ENCODE measurements at places on chromosomes 5 and 9.

DNA sequence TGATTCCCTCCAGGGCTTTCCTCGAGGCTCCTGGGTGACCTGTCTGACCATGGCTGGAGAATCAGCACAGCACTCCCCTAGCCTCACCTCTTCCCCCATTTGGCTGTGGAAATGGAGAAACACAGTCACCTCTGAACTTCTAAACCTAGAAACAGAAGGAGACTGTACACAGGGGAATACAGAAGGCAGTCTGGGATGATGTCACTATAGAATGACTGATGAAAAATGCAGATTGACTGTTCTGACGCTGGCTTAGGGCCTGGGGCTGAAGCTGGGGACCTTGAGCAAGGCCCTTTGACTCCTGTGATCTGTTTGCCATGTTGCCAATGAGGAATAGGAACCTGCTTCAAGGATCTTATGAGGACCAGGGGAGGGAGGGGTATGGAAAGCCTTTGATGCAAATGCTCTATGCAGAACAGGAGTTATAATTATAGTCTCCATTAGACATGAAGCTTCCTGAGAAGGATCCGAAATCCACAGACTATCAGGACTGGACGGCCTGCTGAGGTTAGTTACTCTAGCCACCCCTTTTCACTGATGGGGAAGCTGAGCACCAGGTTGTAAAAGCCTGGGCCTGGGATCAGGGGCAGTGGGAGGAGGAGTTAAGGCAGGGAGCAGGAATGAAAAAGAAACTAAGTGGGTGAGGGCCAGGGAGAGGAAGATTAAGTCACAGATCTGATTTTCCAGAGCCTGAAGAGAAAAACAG lies 24.4 kb upstream of the ANXA6 start:
- no peak for DNase-seq

DNA sequence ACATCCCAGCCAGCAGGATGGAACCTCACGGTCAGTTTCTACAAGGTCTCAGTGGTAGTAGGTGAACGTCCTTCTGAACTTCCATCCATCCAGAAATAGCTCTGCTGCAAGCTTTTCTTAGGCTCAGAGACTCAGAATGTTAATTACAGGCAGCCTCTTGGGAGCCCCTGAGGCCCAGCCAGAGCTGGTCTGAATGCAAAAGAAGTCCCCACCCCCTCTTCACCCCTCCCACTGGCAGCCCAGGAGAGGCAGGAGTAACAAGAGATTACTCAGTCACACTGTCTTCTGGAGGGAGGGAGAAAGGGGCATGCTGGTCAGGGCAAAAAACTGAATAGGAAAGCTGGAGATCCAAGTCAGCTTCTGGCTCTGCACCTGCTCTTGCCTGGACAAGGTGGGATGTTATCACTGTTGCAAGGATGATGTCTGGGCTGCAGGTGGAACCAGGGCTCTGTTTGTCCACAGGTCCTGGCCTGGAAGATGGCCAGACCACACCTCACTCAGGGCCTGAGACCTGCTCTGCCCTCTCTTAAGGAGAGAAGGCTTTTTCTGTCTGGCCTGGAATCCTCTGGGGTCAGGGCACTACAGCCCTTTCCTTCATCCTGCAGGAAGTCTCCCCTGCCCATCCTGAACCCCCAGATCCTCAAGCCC lies 9.1 kb downstream of the ENHO start:
- DNase-seq, result no peak

- DNase-seq, result no peak
Observed at GRCh38 chr5:38267372-38267771, 9.0 kb downstream of the EGFLAM start.

- no peak for DNase-seq
Observed at GRCh38 chr5:128358826-128359225, 179.2 kb downstream of the FBN2 start.

GRCh38 chr9:123399803-123400378 lies 43.9 kb downstream of the CRB2 start:
- DNase-seq, result no peak

GRCh38 chr5:157740229-157740610 lies 3.3 kb upstream of the LSM11 start:
- peak; percentile 46 for DNase-seq
